ENCODE measurements at places on chromosomes 6 and 20.

- DNase-seq: no peak
Measured at GRCh38 chr6:170453586-170454511, 99.3 kb downstream of the PSMB1 start.

DNA sequence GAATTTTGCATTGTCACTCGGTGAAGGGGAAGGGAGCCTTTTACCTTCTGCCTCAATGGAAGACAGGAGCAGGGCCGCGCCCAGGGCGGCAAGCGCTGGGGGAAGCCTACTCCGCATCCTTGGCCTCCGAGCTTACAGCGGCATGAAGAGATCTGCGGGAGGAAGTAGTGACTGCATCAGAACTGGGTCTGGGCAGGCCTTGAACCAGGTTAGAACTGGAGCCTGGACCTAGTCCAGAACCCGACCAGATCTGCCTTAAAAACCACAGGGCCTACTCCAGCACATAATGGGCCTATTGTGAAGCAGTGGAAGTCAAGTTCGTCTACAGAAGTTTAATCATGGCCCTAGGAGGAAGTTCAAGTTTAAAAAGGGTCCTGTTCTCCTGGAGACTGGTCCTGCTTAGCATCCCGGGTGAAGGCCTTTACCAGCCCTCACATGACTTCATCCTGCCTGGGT is 3.1 kb downstream of the COL12A1 start:
- no peak for DNase-seq

- DNase-seq: no peak
Measured at GRCh38 chr6:14834851-14835530, 410.9 kb upstream of the JARID2 start.

GRCh38 chr20:1177680-1178079 is 7.1 kb downstream of the TMEM74B start:
- DNase-seq: no peak

DNA sequence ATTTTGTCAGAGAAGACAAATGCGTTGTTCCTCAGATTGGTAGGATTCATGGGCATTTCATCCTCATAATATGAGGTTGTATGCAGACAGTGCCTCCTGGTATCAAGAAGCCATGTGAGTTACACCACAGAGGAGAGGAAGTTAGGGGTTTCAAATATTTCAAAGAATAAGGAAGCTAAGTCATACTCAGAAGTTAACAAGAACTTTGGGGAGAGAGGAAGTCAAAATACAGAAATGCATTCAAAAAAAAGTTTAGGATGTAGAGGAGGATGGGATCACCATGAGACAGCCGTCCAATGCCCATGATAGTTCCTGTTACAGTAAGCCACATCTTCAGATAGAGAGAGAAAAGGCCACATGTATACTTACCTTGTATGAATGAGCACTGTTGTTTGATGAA is 22.3 kb downstream of the HLA-DOB start:
- no peak for DNase-seq

- no peak for DNase-seq
Measured at GRCh38 chr6:85372188-85372914, 77.5 kb upstream of the NT5E start.

- no peak for DNase-seq
Measured at GRCh38 chr6:72742001-72742673, 120.3 kb downstream of the KCNQ5 start.

DNA sequence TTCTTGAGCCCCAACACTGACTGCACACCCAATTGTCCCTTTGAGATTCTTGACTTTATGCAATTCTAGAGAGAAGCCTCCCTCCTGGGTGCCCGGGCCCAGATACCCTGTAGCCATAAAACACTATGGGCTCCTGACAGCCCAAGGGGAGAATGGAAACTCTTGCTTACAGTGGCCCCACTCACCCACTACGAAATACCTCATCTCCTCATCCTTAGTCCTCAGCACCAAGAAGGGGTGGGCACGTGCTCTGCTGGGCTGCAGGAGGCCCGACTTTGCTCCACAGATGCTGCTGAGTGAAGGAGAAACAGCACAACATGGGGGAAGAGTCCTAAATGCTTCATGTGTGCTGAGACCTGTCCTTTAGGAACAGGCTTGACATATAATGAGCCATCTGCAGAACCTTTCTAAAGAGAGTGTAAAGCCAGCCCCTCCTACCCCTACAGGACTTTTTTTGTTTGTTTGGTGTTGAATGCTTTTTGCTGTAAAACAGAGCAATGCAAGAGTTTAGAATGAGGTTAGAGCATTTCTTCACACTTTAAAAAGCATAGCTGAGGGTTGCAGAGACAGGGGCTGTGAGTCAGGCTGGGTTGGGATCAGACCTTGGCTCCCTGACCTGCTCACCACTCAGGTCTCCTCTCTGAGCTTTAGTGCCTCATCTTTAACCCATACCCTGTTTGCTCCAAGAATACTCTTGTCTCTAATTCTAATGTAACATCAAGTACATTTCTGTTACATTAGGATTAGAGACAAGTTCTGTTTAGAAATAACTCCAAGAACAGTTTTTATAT is 17.6 kb upstream of the SIRPG start:
- DNase-seq: no peak

DNA sequence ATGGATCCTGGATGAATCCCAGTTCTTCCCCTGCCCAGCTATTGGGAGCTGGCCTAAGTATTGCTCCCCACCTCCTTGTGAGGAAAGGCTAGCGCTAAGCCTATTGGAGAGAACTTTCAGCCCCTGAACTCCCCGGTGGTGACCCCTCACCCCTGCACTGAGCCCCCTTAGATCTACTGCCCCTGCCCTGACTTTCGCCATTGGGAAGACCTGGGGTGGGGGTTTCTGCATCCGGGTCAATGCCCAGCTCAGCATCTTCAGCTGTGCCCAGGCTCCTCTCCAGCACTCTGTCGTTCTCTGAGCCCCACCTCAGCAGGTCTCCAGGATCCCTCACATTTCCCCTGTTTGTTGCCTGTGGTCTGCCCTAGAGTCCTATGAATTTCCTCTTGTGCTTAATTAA is 9.0 kb downstream of the TREML4 start:
- DNase-seq: no peak

GRCh38 chr6:156689656-156690055 is 87.5 kb upstream of the ARID1B start:
- DNase-seq: no peak

DNA sequence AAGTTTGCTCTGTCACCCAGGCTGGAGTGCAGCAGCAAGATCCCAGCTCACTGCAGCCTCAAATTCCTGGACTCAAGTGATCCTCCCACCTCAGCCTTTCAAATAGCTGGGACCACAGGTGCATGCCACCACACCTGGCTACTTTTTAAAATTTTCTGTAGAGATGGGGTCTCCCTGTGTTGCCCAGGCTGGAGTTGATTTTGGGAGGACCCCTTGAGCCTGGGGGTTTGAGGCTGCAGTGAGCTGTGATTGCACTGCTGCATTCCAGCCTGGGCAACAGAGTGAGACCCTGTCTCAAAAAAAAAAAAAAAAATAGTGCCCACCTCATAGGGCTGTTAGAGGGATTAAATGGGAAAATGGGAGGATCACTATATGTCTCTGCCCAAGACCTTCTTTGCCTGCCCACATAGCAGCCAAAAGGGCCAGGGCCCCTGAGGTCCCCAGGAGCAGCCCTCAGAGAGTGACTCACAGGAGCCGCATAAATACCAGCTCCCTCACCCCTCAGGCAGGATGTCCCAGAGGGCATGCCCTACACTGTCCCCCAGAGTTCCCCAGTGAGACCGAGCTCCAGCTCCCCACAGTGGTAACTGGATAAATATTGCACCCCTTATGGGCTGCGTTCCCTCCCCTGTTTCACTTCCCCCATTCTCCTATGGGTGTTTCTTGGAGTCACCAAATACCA is 11.7 kb upstream of the MDGA1 start:
- DNase-seq: no peak

- no peak for DNase-seq
Measured at GRCh38 chr20:24648481-24648880, 179.1 kb downstream of the SYNDIG1 start.

- no peak for DNase-seq
Measured at GRCh38 chr6:170018936-170019817, 267.8 kb downstream of the ERMARD start.

- no peak for DNase-seq
Measured at GRCh38 chr6:92840246-92840930, 579.0 kb downstream of the EPHA7 start.

DNA sequence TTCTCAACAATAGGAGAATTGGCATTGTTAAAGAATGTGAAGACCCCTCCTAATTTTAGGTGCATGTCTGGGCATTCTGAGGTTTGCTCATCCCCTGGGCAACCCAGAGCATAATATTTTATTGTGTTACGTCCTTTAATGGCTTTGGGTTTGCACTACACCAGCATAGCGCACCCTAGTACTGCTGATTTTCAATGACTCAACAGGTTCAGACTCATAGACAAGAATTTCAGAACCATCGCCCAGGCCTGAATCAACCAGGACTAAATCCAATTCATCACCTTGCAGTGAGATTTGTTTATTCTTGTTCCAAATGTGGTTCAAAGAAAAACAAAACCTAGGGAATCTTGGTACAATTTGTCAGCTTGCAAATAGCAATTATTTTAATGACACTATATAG is 137.8 kb upstream of the PHACTR1 start:
- DNase-seq: peak; percentile 85
